Activated CD4-positive, alpha-beta T cell treated with anti-CD3 and anti-CD28 coated beads, Interleukin-2, amount 10 ng/mL, durations not matched to agents 7 days and 5 days (primary cell): ENCODE measurements at places on chromosomes 16 and 17. TPM values are rescaled to one million over a fixed set of nuclear protein-coding genes. Genes with fewer than 3 reads are reported as not detected.

The CCL8 gene
- not detected for total RNA-seq

The TBC1D28 gene
- not detected for total RNA-seq

The SEPTIN12 gene
- total RNA-seq, result not detected

The ARL5C gene
- total RNA-seq, result not detected

The OR1D5 gene
- not detected for total RNA-seq

The RAPGEFL1 gene
- total RNA-seq, result 5.1 TPM

The CCL14 gene
- not detected for total RNA-seq

The EVPLL gene
- total RNA-seq, result not detected

The PAGR1 gene
- 26.8 TPM for total RNA-seq

The FOXC2 gene
- total RNA-seq, result not detected

GRCh38 chr16:87051526-87052320 lies 265.5 kb downstream of the C16orf95 start:
- H3K27ac ChIP-seq, result no peak overlapping the region
- no peaks in the 10 kb centered on the region for H3K27me3 ChIP-seq
- H3K4me1 ChIP-seq, result no peaks in the 10 kb centered on the region
- DNase-seq, result no peak

GRCh38 chr16:56257666-56258342 lies 66.5 kb downstream of the GNAO1 start:
- no peaks in the 10 kb centered on the region for H3K36me3 ChIP-seq
- no peak for DNase-seq
- no peak overlapping the region for H3K4me3 ChIP-seq
- H3K27me3 ChIP-seq, result peaks cover 23% of the 10 kb centered on the region

DNA sequence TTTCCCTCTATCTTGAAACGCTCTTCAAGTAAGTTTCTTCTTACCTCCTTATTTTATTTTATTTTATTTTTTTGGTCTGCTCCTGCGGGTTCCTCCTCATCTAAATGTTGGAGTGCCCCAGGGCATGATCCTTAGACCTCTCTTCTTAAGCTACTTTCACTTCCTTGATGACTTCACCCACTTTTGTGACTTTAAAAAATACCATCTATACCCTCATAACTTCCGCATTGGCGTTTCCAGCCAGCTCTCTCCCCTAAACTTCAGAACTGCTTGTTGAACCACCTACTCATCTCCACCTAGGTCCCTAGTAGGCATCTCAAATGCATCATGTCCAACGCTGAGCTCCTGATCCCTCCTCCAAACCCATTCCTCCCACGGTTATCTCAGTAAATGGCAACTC lies 51.4 kb upstream of the NFAT5 start:
- no peak overlapping the region for H3K27ac ChIP-seq
- no peaks in the 10 kb centered on the region for H3K27me3 ChIP-seq
- H3K4me3 ChIP-seq, result no peak overlapping the region
- DNase-seq, result no peak
- H3K36me3 ChIP-seq, result no peaks in the 10 kb centered on the region
- no peaks in the 10 kb centered on the region for H3K4me1 ChIP-seq

DNA sequence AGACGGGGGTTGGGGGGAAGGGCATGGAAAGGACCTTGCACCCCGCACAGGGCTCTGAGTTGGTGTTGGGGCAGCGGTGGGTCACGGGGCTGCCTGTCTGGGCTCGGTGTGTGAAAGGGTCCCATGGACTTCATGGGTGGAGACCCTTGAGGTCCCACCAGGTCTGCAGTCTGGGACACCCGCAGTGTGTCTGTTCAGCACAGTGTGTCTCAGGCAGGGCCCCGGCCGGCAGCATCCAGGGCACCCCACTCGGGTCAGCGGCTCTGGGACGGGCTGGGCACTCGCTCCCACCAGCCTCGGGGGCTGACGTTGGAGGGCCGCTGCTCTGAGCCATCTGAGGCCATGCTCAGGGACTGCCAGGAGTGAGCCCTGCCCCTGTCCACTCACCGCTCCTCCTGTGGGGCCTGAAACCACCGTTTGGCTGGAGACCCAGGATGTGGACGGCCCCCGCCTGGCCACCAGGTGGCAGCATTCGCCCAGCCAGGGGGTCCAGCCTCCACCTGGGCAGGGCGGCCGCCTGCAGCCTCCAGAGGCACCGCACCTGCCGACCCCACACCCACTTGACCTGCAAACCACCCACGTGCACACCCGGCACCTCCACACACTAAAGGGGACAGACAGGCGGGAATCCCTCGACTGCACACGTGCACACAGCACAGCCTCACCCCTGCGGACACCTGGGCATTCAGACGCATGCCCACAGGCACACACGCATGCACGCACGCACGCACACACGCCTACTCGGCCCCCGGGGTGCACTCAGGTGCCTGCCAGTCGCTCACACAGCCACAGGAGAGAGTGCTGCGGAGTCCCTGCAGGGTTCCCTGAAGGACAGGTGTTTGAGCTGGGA lies 10.1 kb upstream of the ZFPM1 start:
- H3K4me3 ChIP-seq, result no peak overlapping the region
- peak; percentile 78 for DNase-seq
- H3K4me1 ChIP-seq, result peaks cover 4% of the 10 kb centered on the region
- H3K27ac ChIP-seq, result no peak overlapping the region
- no peaks in the 10 kb centered on the region for H3K36me3 ChIP-seq
- no peaks in the 10 kb centered on the region for H3K27me3 ChIP-seq

DNA sequence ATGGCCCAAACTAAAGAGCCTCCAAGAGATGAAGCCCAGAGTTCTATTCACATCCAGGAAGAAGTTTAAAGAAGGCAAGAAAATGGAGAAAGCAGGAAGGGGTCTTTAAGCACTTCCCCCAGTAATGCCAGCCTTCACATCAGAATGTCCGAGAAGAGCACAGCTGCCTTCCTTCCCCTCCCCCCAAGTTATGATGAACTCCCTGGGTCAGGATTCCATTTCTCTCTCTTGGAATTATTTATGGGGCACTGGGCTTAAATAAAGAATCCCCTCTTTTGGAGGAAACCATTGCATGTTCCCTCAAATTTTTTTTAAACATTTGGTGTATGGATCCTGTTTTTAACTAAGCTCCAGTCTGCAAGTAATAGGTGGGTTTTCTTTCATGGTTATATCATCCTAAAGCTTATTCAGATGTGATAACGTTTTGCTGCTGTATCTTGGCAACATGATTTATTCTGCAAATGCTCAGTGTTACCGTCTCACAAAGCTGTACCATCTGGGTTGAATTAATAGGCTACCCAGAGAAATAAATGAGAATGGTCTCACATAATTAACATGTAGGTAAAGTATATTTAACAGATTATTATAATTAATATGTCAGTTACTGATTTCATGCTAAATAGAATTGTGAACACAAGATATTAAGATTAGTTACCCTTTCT lies 160.9 kb upstream of the TOX3 start:
- no peaks in the 10 kb centered on the region for H3K27me3 ChIP-seq
- H3K36me3 ChIP-seq, result no peaks in the 10 kb centered on the region
- H3K4me3 ChIP-seq, result no peak overlapping the region
- H3K27ac ChIP-seq, result no peak overlapping the region
- DNase-seq, result no peak

DNA sequence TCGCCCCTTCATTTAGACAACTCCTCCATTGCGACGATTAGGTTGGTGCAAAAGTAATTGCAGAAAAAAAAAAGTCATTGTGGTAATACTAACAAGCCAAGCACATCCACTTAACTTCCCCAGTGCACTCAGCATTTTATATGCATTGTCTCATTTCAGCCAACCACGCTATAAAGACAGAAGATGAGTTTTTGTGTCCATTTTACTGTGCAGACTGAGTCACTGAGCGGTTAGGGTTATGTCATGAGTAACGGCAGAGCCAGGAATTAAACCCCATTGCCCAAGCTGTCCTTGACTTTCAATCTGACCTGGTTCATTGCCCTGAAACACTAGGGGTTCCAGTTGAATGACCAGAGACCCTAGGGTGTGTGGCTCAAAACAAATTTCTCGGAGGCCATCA lies 218.7 kb downstream of the XYLT1 start:
- H3K4me3 ChIP-seq, result no peak overlapping the region
- DNase-seq, result no peak
- H3K27ac ChIP-seq, result no peak overlapping the region

GRCh38 chr17:21537302-21537701 lies 155.0 kb upstream of the KCNJ18 start:
- peaks cover 17% of the 10 kb centered on the region for H3K4me1 ChIP-seq
- H3K4me3 ChIP-seq, result no peak overlapping the region
- H3K36me3 ChIP-seq, result peaks cover 25% of the 10 kb centered on the region

DNA sequence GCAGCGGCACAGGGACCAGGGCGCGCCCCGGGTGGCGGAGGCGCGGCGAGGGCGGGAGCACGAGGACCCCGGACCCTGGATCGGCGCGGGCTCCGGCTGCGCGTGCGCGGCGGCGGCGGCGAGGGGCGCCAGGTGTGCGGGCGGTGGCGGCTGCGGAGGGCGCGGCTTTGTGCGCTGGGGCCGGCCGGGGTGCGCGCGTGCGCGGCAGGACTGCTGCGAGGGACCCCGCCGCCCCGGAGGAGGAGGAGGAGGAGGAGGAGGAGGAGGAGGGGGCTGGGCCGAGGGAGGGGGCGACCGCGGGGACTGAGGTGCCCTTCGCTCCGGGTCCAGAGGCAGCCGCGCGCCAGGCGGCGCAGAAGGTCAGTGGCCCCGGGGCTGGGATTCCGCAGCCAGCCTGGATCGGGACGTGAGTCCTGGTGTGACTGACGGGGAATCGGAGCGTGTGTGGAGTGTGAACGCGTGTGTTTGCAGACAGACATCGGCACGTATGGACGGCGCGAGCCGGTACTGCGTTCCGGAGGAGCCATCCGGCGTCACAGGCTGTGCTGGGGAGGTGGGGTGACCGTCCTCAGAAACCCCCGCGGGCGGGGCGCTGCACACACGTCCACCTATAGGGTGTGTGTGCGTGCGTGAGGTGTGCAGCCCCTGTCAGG lies 19.5 kb upstream of the RAP1GAP2 start:
- no peak overlapping the region for H3K27ac ChIP-seq
- H3K4me3 ChIP-seq, result peak overlapping the region; percentile 34
- H3K36me3 ChIP-seq, result no peaks in the 10 kb centered on the region
- peaks cover 61% of the 10 kb centered on the region for H3K27me3 ChIP-seq
- peaks cover 5% of the 10 kb centered on the region for H3K4me1 ChIP-seq

DNA sequence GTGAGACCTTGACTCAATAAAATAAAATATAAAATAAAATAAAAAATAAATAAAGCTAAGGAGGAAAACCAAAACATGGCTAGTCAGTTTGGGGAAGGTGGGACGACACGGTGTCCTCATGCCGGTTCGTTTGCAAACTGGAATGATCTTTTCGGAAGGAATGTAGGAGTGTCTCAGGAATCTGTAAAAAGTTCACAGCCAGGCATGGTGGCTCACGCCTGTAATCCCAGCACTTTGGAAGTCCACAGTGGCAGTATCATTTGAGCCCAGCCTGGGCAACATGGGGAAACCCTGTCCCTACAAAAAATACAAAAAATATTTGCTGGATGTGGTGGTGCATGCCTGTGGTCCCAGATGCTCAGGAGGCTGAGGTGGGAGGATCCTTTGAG lies 14.7 kb upstream of the RPTOR start:
- DNase-seq, result no peak
- no peaks in the 10 kb centered on the region for H3K36me3 ChIP-seq
- H3K4me3 ChIP-seq, result no peak overlapping the region
- H3K27me3 ChIP-seq, result peaks cover 8% of the 10 kb centered on the region

- no peak overlapping the region for H3K4me3 ChIP-seq
- DNase-seq, result no peak
- no peaks in the 10 kb centered on the region for H3K27me3 ChIP-seq
- H3K27ac ChIP-seq, result no peak overlapping the region
Observed at GRCh38 chr17:14011740-14012405, 57.4 kb upstream of the COX10 start.

GRCh38 chr17:45425125-45425983 lies 7.3 kb downstream of the ARHGAP27 start:
- H3K27ac ChIP-seq, result no peak overlapping the region
- H3K4me3 ChIP-seq, result no peak overlapping the region
- DNase-seq, result no peak
- H3K36me3 ChIP-seq, result peaks cover 7% of the 10 kb centered on the region

DNA sequence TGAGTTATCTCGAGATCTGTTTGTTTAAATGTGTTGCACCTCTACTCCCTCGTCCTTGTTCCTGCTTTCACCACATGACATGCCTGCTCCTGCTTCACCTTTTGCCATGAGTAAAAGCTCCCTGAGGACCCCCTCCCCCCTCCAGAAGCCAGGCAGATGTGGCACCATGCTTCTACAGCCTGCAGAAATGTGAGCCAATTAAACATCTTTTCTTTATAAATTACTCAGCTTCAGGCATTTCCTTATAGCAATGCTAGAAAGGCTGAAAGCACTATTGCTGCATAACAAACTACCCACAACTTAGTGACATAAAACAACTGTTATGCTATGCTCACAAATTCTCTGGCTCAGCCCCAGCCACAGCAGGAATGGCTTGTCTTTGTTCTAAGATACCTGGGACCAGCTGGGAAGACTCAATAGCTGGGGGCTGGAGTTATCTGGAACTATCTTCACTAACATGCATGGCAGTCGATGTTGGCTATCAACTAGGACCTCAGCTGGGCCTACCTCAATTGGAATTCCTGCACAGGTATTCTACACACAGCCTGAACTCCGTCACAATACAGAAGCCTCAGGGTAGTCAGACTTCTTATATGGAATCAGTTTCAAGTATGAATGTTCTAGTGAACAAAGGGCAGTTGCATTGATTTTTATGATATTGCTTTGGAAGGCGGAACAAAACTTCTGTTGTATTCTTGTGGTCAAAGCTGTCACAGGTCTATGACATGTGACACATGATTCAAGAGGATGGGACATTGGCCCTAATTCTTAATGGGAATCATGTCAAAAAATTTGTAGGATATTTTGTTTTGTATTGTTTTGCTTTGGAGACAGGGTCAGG lies 186.0 kb upstream of the PIRT start:
- DNase-seq, result no peak
- no peak overlapping the region for H3K27ac ChIP-seq
- H3K4me1 ChIP-seq, result no peaks in the 10 kb centered on the region
- H3K4me3 ChIP-seq, result no peak overlapping the region

GRCh38 chr17:16433514-16433913 lies 18.1 kb downstream of the TRPV2 start:
- H3K27ac ChIP-seq, result no peak overlapping the region
- no peak overlapping the region for H3K4me3 ChIP-seq

- no peak overlapping the region for H3K27ac ChIP-seq
- no peak for DNase-seq
- peaks cover 9% of the 10 kb centered on the region for H3K4me1 ChIP-seq
- H3K27me3 ChIP-seq, result no peaks in the 10 kb centered on the region
- no peak overlapping the region for H3K4me3 ChIP-seq
- H3K36me3 ChIP-seq, result peaks cover 49% of the 10 kb centered on the region
Observed at GRCh38 chr16:69365901-69366300, 14.3 kb upstream of the TMED6 start.

DNA sequence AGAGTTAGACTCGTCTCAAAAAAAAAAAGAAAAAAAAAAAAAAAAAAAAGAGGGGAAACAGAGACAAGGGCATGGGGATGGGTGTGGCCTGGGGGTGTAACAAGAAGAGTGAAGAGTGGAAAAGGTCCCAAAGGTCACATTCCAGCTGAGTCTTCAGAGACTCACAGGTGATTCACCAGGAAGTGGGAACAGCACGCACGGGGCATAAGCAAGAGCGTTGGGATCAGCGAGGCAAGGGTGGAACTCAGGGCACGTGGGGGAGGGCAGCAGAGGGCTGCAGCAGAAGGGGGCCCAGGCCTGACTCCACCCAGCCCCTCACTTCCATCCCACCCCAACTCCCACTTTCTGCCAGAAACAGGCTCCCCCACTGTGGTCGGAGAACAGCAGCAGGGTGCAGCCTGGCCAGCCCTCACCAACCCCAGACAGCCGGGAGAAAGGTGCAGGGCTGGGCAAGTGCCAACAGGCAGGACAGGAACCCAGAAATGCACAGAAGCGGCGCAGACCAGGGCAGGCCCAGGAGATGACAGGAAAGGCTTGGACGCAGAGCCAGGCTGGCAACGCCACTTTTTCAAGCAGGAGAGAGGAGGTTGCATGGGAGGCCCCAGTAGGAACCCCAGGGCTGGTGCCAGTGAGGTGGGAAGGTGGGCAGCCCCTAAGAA lies 3.3 kb downstream of the MEAK7 start:
- H3K27ac ChIP-seq, result no peak overlapping the region
- peaks cover 30% of the 10 kb centered on the region for H3K4me1 ChIP-seq
- no peaks in the 10 kb centered on the region for H3K27me3 ChIP-seq
- peaks cover 7% of the 10 kb centered on the region for H3K36me3 ChIP-seq
- no peak overlapping the region for H3K4me3 ChIP-seq
